Jurkat, Clone E6-1 (cell line): ENCODE measurements at places on chromosomes 11 and 22.

- DNase-seq, result no peak
These were observed 19.9 kb downstream of the TRIM44 start for GRCh38 chr11:35682230-35683173.

GRCh38 chr11:111460856-111461255 lies 51.3 kb downstream of the BTG4 start:
- DNase-seq, result no peak

DNA sequence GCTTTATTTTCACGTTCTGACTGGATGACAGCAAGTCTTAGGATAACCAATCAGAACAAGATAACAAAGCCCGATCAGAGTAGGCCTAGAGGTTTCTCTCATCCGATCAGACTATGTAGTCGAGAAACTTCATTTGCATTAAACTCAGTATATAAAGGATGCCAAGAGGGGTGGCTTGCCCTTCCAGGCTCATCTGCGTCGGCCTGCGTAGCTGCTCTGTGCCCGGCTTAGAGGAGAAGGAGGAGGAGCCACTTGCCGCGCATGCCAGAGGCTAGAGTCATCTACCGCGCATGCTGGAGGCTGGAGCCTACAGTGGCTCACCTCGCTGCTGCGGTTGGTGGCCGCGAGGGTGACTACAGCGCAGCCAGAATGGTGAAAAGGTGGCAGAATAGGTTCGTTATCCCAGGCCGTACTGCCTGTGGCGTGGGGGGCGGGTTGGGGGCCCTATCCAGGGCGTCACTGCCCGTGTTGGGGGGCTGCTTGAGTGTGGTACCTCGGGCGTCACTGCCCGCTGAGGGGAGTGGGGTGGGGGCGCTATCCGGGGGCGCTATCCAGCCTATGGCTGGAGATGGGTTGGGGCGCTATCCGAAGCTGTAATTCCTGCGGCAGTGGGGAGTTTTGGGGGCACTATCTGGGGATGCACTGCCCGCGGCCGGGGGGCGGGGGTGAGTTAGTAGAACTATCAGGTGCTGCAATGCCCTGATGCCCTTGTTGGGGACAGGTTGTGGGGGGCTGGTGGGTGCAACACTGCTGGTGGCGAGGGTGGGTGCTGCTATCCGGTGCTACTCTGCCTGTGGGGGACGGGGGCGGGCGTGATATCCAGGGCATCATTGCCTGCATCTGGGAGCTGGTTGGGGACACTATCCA lies at the start of gene RFPL2:
RFPL2 (minus strand) TSS at position 218 of the 867 bp plus-strand sequence. CDS start 2,622 bp downstream, outside the sequence.
- DNase-seq, result no peak

- no peak for DNase-seq
These were observed 18.3 kb upstream of the MICAL2 start for GRCh38 chr11:12091956-12092558.

GRCh38 chr22:47388331-47388730 lies 625.9 kb downstream of the TBC1D22A start:
- no peak for DNase-seq

DNA sequence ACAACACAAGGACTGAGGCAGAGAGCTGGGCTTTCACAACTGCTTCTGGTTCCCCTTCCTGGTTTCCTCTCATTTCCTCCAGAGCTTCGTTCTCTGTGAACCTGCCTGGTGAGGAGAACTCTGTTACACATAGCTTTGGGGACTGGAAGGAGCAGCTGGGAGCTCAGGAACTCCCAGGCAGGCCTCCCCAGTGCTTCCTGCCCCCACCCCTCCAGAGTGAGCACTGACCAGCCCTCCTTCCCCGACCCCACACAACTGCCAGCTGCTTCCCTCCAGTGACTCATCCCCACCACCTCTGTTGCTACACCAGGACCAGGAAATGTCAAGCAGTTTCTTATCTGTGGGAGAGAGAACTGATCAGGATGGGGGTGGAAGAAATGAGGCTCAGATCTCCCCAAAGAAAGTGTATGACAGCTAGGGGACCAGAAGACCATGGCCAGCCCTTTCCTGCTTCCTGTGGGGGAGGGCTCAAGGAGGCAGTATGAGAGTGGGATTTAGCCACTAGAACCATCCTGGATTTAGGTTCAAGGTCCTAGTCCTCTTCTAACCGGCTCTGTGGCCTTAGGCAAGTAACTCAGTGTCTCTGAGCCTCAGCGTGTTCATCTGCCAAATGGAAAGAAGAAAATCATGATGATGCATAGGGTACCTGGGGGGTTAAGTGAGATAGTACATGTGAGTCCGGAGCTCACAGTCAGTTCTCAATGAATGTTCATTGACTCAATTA lies 4.5 kb upstream of the TP53I11 start:
- DNase-seq, result no peak

GRCh38 chr11:94922321-94923003 lies 50.9 kb downstream of the CWC15 start:
- no peak for DNase-seq
